ENCODE measurements at places on chromosomes 12 and 14.
A peak's percentile ranks its signal among the peaks of the same experiment; 100 is the strongest.

DNA sequence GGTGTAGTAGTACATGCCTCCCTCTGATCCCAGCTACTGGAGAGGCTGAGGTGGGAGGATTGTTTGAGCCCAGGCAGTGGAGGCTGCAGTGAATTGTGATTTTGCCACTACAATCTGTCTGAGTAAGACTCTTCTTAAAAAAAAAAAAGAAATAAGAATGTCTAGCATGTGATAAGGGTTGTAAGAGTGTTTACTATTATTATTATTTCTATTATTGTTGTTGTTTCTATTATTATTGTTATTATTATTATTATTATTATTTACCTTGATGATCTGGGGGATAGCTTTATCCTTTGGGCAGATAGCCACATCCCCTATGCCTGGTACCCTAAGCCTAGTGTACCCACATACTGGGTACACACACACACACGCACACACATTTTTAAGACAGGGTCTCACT lies 4.3 kb downstream of the OAS3 start:
- no peak for DNase-seq

GRCh38 chr14:87847216-87847755 lies 145.7 kb downstream of the GALC start:
- no peak for DNase-seq

DNA sequence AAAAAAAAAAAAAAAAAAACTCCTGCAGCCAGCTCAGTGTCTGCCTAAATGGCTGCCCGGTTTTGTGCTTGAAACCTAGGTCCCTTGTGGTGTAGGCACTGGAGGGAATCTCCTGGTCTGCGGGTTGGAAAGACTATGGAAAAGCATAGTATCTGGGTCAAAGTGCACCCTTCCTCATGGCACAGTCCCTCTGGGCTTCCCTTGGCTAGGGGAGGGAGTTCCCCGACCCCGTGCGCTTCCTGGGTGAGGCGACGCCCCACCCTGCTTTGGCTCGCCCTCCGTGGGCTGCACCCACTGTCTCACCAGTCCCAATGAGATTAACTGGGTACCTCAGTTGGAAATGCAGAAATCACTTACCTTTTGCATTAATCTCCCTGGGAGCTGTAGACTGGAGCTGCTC lies 14.3 kb downstream of the PTCSC3 start:
- no peak for DNase-seq

DNA sequence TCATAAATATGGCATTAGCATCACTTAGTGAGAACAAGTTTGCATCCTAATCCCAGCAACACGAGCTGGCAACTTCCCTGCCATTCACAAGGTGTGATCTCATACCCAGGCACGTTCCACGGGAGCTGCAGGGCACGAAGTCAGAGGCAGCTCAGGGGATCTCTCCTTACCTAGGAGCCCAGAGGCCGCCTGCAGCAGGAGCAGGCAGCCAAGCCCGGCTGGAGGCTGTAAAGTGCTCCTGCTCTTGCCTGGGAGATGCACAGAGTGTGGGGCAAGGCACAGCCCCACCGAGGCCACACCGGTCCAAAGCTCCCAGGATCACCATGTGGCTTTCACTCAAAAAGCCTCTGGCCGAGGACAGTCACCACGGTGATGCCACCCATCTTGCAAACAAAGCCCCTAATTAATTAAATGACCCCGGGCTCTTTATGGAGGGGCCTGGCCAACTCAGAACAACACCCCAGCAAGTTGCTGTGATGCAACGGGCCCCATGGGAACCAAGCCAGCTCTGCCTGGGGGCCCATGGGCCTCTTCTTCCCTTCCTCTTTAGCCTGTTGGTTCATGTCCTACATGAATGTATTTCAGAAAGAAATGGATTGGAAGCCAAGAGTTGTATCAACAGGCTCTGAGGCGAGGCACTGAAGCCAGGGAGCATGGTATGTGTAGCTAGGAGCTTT lies 26.5 kb downstream of the NUAK1 start:
- no peak for DNase-seq

DNA sequence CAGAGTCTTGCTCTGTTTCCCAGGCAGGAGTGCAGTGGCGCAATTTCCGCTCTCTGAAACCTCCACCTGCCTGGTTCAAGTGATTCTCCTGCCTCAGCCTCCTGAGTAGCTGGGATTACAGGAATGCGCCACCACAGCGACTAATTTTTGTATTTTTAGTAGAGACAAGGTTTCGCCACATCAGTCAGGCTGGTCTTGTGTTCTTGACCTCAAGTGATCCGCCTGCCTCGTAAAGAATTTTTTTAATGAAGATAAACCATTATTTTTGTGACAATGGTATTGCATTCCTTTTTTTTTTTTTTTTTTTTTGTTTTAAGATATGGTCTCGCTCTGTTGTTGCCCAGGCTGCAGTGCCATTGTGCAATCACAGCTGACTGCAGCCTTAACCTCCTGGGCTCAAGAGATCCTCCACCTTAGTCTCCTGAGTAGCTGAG lies 25.8 kb downstream of the ACVR1B start:
- DNase-seq, result no peak

- peak; percentile 62 for DNase-seq
Observed at GRCh38 chr14:105475269-105476096, 862 bp downstream of the CRIP2 start.

DNA sequence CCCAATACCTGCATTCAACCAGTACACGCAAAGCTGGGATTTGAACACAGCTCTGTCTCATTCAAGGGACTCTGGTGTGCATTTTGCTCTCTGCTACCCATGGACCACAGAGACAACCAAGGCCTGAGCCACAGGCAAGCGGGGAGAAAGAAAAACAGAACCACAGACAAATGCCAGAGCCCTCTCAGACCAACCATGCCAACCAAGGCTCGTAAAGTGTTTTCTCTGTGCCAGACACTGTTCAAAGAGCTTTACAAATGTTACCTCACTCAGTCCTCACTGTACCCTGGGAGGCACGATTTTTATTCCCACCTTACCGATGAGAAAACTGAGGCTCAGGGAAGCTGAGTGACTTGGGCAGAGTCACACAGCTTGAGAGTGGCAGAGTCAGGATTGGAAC lies 32.4 kb upstream of the EML1 start:
- no peak for DNase-seq

GRCh38 chr14:92511453-92512238 lies 1.9 kb upstream of the RIN3 start:
- peak; percentile 97 for DNase-seq

- DNase-seq, result no peak
Observed at GRCh38 chr14:71049435-71050133, 142.3 kb downstream of the PCNX1 start.

Measured in astrocyte of the spinal cord (primary cell).